ENCODE measurements at places on chromosomes 1 and 21.

DNA sequence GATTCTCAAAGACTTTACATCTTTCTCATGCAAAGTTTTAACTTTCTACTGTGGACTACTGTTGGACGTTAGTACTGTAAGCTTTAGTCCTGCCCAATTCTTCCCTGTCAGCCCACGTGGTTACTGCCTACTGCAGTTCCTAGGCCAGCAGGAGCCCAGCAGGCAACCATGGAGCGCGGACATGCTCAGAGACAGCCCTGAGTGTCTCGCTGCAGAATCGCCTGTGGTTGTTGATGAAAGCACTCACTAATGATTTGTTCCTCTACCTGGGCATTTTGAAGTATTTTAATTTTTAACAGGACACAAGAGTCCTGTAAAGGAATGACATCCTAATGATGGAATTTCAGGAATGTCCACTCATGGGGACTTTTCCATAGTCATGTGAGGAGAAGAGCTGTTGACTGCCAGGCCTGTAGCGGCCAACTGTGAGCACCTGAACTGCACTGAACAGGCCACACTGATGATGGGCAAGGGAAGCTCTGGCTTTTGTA lies 44.1 kb downstream of the PGBD5 start:
- no peak for DNase-seq

DNA sequence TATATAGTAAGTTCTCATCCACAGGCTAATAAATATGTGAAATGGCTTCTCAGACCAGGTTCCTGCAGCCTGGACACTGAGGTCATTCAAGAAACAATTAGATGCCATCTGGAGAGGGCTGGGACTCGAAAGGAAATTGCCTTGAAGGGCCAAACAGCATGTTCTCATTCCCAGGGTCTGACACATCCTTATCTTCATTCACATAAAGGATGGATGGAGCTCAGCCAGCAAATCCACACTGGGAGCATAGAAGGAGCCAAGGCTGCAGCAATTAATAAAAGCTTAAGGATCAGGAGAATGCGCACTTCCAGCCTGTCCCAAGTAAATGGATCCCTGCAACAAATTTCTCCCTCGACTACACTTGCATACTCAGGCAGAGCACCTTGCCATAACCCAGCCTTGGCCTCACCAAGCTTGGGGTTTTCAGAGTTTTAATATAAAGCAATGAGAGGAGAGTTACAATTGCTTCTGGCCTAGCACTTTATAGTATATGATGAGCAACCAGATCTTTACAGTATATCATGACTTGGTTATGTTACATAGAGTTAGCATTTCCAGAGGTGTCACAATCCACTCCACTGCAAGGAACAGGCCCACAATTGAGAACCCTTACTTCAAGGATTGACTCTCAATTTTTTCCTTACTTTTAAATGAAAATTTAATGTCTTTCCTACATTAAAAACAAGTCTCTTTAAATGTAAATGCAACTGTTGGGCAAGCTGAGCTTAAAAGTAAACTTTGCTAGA lies 55.9 kb downstream of the BCAR3 start:
- no peak for DNase-seq

DNA sequence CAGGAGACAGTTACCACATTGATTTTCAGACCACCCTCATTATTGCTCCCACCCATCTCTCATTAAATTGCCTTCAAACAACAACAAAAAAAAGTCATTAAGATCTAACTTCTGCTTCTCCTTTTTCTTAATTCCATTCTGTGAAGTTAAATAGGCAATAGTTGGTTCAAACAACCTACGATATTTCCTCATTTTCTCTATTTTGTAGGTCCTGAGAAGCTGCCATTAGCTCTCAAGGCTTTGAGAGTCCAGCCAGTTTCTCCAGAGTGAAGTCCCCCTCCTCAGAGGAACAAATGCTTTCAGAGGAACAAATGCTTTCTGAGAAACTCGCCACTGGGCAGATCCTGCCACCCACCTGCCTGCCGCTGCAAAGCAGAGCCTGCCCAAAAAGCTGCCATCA lies 125.6 kb downstream of the ETS2 start:
- no peak for DNase-seq

DNA sequence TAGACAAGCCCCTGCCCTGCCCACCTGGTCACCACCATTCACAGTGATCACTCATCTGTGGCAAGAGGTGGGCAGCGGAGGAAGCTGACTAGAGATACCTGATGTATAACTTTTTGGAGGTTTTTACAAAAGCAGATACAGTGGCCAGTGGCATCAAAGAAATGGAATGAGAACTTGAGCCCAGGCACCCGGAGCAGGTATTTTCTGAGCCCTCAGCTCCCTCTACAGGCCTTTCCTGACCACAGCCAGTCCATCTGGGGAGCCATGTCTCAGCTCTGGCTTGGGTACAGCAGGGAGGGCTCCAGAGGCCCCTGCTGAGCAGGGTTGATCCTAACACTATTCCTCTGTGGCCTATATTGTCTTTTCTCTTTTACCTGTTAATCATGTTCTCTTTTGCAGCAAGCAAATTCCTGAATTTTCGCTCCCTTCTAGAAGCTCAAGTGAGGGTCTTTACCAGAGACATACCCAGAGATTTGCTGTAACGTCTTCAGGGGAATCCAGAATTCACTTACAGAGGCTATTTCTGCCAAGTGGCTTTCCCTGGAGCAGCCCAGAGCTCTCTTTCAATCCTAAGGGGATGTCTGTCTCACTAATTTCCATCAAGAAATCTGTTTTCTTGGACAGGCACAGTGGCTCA lies 27.3 kb downstream of the GPR157 start:
- DNase-seq, result no peak

DNA sequence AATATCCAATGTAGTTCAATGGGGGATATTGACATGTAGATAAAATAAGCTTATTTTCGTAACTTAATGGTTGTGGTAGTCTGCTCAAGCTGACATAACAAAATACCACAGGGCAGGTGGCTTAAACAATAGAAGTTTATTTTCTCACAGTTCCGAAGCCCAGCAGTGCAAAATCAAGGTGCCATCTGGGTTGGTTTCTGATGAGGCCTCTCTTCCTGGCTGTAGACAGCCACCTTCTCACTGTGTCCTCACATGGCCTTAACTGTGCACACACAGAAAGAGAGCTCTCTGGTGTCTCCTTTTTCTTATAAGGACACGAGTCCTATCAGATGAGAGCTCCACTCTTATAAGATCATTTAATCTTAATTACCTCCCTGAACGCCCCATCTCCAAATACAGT lies 64.8 kb upstream of the IPO9 start:
- no peak for DNase-seq

- no peak for DNase-seq
Measured at GRCh38 chr1:41345434-41346075, 15.7 kb upstream of the FOXO6 start.

- DNase-seq, result no peak
Measured at GRCh38 chr1:216750031-216750627, 26.9 kb upstream of the ESRRG start.

GRCh38 chr1:101920577-101920976 lies 76.1 kb downstream of the OLFM3 start:
- no peak for DNase-seq

- no peak for DNase-seq
Measured at GRCh38 chr1:110726755-110727154, 52.0 kb upstream of the KCNA3 start.

DNA sequence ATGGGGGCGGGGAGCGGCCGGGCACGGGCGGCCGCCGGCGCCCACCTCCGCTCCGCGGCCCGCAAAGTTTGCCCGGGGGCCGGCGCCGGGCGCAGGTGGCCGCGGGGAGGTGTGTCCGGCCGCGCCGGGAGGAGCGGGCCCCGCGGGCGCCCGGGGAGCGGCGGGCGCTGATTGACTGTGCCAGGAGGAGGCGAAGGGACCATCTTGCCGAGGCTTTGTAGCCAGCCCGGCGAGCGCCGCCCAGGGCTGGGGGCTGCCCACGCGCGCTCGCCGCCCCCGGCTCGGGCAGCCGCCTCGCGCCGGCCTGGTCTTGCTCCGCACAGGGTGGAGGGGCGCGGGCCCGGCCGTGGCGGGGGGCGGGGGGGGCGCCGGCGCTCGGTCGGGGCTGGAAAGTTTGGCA lies 432 bp downstream of the EPHB2 start:
- DNase-seq, result no peak

GRCh38 chr21:44379991-44380865 lies 26.8 kb downstream of the TRPM2 start:
- no peak for DNase-seq

- DNase-seq, result no peak
Measured at GRCh38 chr1:225825607-225826007, 15.7 kb downstream of the EPHX1 start.

- DNase-seq, result no peak
Measured at GRCh38 chr1:78060857-78061563, 15.2 kb downstream of the GIPC2 start.

DNA sequence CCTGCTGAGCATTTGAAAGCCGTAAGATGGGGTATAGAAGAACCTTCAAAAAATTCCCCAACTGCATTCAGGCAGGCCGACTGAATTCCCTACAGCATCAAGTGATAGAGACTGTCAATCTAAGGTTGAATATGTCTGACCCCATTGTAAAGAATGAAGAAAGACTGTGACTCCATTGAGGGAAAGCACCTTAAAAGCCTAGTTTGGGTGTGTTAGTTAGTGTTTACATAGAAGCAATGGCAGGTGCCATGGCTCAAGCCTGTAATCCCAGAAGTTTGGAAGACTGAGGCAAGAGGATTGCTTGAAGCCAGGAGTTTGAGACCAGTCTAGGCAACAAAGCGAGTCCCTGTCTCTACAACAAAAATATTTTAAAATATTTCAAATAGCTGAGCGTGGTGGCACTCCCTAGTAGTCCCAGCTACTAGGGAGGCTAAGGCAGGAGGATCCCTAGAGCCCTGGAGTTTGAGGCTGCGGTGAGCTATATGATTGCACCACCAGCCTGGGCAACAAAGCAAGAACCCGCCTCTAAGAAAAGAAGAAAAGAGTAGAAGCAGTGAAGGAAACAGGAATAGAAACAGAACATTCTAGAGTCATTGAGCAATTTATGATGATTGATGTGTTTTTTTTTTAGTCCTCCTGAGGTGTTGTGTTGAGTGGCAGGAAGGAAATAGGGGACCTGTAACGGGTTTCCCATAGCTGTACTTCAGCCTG lies 15.4 kb downstream of the POLR3GL start:
- no peak for DNase-seq

- no peak for DNase-seq
Measured at GRCh38 chr1:160406131-160406968, 6.0 kb downstream of the VANGL2 start.

DNA sequence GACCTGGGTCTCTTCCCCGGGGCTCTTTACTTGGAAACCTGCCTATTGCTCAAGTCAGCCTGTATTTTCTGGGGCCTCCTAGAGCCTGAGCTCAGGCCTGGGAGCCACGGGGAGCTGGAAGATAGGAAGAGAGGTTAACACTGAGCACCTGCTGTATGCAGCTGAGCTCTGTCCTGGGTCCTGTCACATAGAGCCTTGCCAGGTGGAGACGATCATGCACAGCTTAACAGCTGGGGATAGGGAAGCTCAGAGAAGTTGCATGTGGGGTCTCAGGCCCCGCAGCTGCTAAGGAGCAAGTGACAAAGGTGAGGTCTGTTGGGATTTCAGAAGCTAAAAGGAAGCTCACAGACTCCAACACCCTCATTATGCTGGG lies 127.4 kb upstream of the TMEM51 start:
- DNase-seq, result no peak

- no peak for DNase-seq
Measured at GRCh38 chr1:20660847-20661206, 342 bp downstream of the DDOST start.

- no peak for DNase-seq
Measured at GRCh38 chr1:93720956-93721626, 39.5 kb upstream of the BCAR3 start.

GRCh38 chr1:70727886-70728489 lies 316.9 kb downstream of the CTH start:
- no peak for DNase-seq

GRCh38 chr1:6141592-6141991 lies 38.5 kb downstream of the CHD5 start:
- no peak for DNase-seq

DNA sequence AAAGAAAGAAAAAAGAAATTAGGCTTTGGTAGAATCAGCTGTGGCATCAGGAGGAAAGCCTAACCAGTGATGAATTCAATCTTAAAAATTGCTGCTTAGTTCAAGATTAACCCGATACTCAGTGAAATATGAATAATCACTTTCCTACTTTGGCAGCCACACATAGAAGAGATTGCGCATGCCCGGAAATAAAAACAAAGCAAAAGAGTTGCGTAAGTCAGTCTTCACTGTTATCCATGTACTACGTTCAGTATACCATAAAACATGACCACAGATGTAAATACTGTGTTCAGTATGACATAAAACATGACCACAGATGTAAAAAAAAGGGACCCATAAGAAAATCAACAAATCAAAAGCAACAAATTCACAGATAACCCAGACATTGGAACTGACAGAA lies 19.2 kb downstream of the CD1D start:
- DNase-seq, result no peak

- no peak for DNase-seq
Measured at GRCh38 chr1:18326211-18326897, 154.4 kb upstream of the KLHDC7A start.

- no peak for DNase-seq
Measured at GRCh38 chr1:59672851-59673572, 141.7 kb upstream of the HOOK1 start.

- DNase-seq, result no peak
Measured at GRCh38 chr1:202016022-202016810, 5.8 kb downstream of the ELF3 start.

DNA sequence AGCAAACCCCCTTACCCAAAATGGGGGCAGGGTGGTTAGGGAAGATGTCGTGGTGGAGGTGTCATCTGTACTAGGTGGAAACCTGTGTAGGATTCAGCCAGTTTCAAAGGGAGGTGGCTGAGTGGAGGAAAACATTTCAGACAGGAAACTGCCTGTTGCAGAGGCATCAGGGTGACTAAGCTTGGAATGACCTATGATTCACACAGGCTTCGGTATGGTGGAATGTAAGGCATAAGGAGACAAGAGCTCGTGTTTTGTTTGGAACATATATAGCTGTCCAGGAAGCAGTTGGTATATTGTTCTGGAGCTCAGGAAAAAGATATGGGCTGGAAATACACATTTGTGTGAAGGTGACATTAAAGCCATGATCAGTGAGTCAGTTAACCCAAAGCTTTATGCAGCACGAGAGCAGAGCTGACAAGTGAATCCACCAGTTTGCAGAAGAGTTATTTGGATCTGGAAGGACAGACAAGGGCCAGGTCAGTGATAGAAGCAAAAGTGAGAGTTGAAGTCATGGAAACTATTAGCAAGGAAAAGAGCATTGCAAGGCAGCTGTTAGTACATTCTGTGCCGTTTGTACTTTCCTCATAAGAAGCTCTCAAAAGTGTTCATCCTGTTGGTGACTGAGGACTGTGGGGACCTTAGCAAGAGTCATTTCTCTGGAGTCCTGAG lies 12.2 kb downstream of the UTP25 start:
- no peak for DNase-seq

- no peak for DNase-seq
Measured at GRCh38 chr1:185258676-185259075, 58.4 kb downstream of the IVNS1ABP start.

GRCh38 chr1:27391511-27392095 lies 819 bp upstream of the GPR3 start:
- no peak for DNase-seq

- DNase-seq, result no peak
Measured at GRCh38 chr21:42536601-42537000, 22.9 kb downstream of the SLC37A1 start.
